NCI-H2107 (cell line): ENCODE measurements at places on chromosomes 7 and 10.

DNA sequence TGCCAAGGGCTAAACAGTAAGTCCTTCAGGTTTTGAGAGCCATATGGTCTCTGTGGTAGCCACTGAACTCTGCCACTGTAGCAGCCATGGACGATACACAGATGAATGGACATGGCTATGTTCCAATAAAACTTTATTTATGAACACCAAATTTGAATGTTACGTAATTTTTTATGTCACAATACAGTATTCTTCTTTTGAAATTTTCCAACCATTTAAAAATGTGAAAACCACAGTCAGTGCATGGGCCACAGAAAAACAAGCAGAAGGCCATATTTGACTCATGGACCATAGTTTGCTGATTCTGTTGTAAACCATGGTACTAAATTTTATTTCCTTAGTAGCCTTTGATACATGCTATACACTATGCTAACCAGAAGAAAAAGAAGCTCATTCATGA lies 361.8 kb downstream of the MAGI2 start:
- no peak for DNase-seq

GRCh38 chr10:84706875-84707274 lies 378.5 kb downstream of the CCSER2 start:
- DNase-seq, result no peak

- no peak for DNase-seq
These were observed 12.3 kb downstream of the KLF14 start for GRCh38 chr7:130721486-130722277.

- DNase-seq, result no peak
These were observed 42.0 kb downstream of the PRF1 start for GRCh38 chr10:70560511-70560941.

- DNase-seq, result no peak
These were observed 35.4 kb downstream of the CDK14 start for GRCh38 chr7:90631502-90631901.
